ENCODE measurements at places on chromosomes 7 and 10.

DNA sequence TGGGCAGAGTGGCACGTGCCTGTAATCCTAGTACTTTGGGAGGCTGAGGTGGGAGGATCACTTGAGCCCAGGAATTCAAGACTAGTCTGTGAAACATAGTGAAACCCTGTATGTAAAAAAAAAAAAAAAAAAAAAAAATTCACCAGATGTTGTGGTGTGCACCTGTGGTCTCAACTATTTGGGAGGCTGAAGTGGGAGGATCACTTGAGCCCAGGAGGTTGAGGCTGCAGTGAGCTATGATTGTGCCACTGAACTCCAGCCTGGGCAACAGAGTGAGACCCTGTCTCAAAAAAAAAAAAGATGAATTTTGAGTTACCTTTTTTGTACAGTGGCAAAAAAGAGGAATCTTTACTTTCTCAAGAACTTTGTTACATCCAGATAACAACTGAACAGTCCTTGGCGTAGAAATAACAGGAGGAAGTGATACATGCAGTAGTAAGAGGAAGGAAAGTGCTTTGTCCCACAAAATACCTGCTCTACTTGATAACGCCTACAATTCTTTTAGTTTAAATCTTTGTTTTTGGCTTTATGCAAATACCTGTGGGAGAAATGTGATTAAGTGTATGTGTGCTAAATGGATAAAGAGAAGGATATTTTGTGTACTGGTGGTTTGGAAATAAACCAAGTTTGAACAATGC is 29.3 kb downstream of the SPAG6 start:
- DNase-seq: no peak

DNA sequence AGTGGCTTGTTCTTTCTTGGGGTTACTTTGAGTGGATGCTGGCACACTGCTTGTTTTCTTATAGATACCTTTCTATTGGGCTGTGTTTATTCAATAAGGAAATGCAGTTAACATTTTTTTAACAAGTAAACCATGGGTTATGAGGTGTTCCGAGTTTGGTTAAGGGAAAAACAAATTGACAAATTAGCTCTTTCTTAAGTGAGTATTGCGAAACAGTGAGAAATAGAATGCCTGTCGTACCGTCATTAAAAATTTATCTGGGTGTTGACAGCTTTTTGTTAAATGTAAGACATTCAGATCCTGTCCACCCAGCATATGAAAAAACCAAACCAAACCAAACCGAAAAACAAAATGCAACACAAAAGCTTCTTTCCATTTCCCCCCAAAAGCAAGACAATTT is 6.2 kb downstream of the CUX1 start:
- DNase-seq: no peak

GRCh38 chr10:92291616-92291865 is 574 bp downstream of the MARCHF5 start:
- no peak for DNase-seq

- DNase-seq: no peak
Observed at GRCh38 chr10:13399236-13399635, 51.1 kb upstream of the SEPHS1 start.

GRCh38 chr10:92003258-92003657 is 79.7 kb downstream of the BTAF1 start:
- DNase-seq: no peak

DNA sequence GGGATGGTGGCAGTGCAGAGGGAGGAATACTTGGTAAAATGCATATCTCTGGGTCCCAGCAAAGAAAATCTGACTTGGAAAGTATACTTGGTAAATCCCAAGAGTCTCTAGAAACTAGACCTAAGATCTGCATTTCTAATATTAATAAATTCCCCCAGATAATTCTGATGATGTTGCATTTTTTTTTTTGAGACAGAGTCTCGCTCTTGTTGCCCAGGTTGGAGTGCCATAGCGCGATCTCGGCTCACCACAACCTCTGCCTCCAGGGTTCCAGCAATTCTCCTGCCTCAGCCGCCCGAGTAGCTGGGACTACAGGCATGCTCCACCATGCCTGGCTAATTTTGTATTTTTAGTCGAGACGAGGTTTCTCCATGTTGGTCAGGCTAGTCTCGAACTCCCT is 97.9 kb upstream of the ANK3 start:
- no peak for DNase-seq

DNA sequence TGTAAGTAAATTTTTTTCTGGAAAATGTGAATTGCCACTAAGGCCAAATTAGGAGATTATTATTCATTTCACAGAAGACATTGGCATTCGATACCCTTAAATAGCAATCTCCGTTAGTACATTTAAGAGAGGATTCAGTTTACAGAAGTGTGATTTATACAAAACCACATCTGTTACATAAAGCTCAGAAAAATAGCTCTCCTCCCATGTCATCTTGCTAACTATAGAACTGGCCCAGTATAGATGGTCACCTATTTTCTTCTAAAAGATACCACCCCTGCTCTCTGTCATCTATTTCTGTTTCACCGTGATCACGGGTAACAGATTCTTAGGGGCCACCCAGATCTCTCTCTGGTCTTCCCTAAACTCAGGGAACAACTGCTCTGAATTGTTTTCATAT is 119.1 kb downstream of the HIP1 start:
- DNase-seq: no peak

- DNase-seq: no peak
Observed at GRCh38 chr7:36925207-36925606, 200.9 kb upstream of the AOAH start.

GRCh38 chr7:118132764-118133163 is 51.2 kb upstream of the LSM8 start:
- no peak for DNase-seq

GRCh38 chr10:102645388-102645740 is 1.1 kb downstream of the TRIM8 start:
- DNase-seq: peak; percentile 36

GRCh38 chr7:20062932-20063331 is 154.3 kb downstream of the MACC1 start:
- DNase-seq: no peak

GRCh38 chr7:41093141-41093540 is 609.7 kb downstream of the INHBA start:
- DNase-seq: no peak

DNA sequence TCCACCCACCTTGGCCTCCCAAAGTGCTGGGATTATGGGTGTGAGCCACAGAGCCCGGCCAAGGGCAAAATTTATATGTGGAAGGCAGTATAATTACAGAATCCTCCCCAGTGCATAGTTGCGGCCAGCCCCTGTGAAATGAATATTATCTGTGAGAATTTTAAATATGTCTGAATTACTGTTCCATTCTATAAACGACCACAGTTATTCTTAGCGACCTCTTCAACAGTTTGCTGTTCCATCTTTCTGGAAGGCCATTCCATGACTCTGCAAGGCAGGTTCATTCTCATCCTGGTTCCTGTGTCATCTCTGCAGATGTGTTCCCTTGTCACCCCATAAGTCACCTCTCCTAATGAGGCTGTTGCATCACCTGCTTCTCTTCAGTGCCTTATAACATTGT is 90.7 kb downstream of the CCDC3 start:
- no peak for DNase-seq

DNA sequence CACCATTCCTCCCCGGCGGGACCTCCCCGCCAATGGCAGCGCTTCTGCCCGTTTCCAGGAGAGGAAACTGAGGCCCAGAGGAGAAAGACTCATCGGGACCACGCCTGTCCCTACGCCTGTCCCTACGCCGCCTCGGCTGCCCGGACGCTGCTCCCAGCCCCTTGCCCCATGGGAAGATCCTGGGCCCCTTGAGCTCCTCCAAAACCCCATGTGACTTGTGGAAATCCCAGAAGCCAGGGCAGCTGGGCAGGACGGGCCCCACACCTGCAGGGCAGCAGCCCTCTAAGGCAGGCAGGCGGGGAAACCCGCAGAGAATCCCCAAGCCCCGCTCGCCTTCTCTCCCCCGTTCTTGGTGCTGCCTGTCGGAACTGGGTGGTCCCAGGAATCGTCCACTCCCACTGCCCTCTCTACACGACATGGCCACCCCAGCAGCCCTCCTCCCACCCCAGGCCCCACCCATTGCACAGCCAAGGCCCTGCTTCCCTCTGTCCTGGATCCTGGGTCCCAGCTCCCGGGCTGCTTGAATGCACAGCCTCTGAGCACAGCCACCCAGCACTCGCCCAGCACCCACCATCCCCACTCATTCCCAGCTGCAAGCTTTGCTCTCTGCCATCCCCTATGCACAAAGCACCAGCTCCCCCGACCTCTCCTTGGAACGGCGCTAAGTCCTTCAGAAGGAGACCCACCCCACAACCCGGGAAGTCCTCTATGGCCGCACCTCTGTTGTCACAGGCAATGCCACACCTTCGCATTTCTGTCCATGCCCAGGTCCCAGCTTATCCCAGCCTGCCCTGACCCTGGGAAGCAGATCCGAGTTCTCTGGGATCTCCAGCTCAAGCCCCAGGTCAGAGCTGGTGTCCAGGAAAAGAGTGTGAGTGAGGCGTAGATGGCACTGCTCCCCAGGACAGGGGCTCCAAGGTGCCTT is 50.6 kb downstream of the SLC29A4 start:
- DNase-seq: no peak

GRCh38 chr10:28151636-28152035 is 151.2 kb downstream of the MPP7 start:
- DNase-seq: no peak

DNA sequence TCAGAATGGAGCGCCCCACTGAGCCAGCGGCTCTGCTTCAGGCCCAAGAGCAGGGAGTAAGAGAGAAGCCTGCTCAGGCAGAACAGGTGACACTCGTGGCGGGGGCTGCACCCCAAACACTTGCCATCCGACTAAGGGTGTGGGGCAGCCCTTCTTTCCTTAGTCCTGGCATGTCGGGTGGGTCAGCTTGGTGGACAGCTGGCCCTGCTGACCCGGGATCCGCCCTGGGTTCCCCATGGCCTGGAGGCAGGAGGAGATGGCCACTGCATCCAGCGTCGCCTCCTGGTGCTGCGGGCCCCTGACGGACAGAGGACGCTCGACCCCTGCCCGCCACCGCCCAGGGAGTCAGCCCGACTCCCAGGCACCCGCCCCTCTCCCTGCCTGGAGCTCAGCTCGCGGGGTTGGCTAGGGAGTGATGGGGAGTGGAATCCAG is 1.2 kb upstream of the PAOX start:
- no peak for DNase-seq

GRCh38 chr7:47470567-47471357 is 111.1 kb downstream of the TNS3 start:
- no peak for DNase-seq

DNA sequence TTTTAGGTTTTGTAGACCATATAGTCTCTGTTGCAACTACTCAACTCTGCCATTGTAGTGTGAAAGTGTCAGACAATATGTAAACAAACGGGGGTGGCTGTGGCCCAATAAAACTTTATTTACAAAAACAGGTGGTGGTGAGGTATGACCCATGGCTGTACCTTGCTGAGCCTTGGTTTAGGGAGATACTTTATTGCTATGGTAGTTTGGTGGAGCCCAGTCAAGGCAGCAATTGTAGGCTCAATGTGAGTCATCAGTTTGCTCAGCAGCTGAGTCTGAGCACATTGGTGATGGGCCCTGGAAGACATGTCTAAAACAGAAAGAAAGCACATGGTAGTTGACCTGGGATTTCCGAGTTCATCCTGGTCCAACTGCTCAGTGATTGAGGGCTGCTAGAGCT is 242.5 kb downstream of the REEP3 start:
- DNase-seq: no peak

DNA sequence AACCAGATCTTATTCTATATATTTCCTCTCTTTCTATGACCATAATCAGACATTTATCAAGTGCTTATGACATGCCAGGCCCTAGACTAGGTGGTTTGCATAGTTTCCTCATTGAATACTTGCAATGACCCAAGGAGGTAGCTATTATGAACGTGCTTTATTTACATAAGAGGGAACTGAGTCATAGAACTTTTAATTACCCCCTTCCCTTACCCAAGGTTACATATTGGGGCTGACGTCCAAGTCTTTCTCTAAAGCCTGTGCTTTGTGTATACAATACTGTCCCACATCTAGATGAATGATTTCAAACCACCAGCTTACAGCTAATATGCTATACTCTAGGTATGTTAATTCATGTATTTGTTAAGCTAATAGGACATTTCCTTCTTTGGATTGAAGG is 91.9 kb upstream of the NPY start:
- DNase-seq: no peak

DNA sequence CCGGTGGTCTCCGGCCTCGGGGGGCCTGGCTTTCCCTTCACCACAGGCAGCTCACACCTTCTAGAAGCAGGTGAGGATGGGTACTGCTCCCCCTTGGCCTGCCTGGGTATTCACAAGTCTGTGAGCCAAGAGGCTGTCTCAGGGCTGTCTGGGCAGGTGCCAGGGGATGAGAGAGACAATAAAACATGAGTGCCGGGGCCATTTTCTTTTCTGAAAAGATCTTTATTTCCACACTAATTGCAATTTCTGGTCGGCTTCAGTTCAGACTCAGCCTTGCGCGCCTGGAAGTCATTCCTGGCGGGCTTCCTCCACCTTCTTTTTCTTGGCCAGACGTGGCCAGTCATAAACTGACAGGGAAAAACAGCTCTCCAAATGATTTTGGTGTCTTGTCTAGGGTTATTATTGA is 171.2 kb downstream of the ARHGAP12 start:
- no peak for DNase-seq
